SJCRH30 (cell line): ENCODE measurements at places on chromosomes 3 and 15. TPM values are rescaled to one million over a fixed set of nuclear protein-coding genes. Genes with fewer than 3 reads are reported as not detected.

DNA sequence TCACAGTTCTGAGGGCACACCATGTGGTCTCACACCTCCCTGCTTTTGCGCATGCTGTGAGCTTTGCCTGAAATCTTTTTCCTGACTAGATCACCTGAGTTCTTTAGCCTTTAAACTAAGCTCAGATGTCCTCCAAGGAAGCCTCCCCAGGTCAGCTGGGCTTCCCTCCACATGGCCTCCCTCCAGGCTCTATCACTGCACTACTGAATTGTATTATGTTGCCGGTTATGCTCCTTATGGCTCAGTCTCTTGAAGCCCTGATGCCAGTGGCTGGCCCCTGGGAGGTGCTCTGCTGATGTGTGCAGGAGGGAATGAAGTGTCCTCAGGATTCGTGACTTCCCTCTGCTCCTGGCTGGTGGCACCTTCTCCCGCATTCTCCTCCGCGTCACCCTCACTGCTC is 93.3 kb upstream of the BLM start:
- H3K36me3 ChIP-seq = peaks cover 4% of the 10 kb centered on the region
- no peak overlapping the region for H3K27ac ChIP-seq
- H3K4me3 ChIP-seq = no peak overlapping the region
- no peak for DNase-seq
- H3K4me1 ChIP-seq = no peaks in the 10 kb centered on the region

GRCh38 chr15:71716990-71717389 is 93.4 kb upstream of the NR2E3 start:
- no peak for DNase-seq
- H3K4me3 ChIP-seq = no peak overlapping the region
- no peak overlapping the region for H3K27ac ChIP-seq
- H3K27me3 ChIP-seq = no peaks in the 10 kb centered on the region
- H3K36me3 ChIP-seq = no peaks in the 10 kb centered on the region

- no peak overlapping the region for H3K4me3 ChIP-seq
- H3K27ac ChIP-seq = no peak overlapping the region
- no peaks in the 10 kb centered on the region for H3K27me3 ChIP-seq
- no peaks in the 10 kb centered on the region for H3K36me3 ChIP-seq
Measured at GRCh38 chr3:161694682-161695564, 198.3 kb downstream of the OTOL1 start.

DNA sequence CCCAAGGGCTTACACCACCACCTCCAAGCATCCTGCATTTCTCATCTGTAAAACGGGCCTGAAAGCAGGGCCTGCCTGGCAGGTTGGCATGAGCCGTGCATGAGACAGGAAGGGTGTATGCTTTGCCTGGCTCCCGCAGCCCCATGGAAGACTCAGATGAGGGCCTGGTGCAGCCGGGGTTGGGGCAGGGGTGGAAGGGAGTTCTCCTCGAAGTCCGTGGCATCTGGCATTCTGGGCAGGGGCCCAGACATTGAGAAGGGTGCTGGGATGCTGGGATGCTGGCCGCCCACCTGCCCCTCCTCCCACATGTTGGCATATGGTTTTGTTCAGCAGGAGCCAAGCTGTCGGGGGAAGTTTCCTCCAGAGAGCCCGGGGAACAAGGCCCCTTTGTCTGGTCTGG is 13.0 kb upstream of the FBLN2 start:
- no peaks in the 10 kb centered on the region for H3K4me1 ChIP-seq
- DNase-seq = no peak
- H3K27ac ChIP-seq = no peak overlapping the region
- no peaks in the 10 kb centered on the region for H3K27me3 ChIP-seq
- H3K36me3 ChIP-seq = no peaks in the 10 kb centered on the region
- no peak overlapping the region for H3K4me3 ChIP-seq

DNA sequence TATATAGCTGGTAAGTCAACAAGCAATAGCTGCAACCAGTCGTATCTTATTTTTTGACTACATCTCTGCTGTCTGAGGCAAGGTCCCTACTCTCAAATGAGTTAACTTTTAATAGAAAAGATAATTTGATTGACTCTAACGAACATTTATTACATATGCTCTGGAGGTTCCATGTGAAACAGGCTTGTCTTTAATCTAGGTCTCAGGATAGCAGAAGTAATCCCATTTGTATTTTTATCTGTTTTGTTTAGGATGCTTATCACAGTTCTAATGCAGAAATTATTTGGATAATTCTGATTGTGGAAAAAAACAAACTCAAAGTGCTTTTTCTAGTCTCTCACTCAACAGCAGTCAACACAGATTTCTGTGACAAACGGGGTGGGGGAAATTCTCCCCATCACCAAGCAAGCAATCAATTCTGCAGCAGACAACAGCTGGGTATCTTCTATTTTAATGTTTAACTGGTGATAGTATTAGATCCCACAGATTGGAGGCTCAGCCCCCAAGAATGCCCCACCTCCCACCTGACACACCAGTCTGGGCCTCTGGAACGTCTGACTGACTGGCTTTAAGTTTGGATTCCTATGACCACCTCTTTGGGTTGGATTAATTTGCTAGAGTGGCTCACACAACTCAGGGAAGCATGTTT is 58.8 kb downstream of the ITPR1 start:
- no peaks in the 10 kb centered on the region for H3K4me1 ChIP-seq
- H3K27ac ChIP-seq = no peak overlapping the region
- no peak for DNase-seq
- no peaks in the 10 kb centered on the region for H3K36me3 ChIP-seq

The CIB2 gene
- total RNA-seq = 0.59 and 2.8 TPM in 2 replicates

The PCSK6 gene
- total RNA-seq = 0.13 and 0.36 TPM in 2 replicates

The ARPIN gene
- total RNA-seq = 2.4 and 2.8 TPM in 2 replicates
